ENCODE measurements at places on chromosomes 3 and 15.

DNA sequence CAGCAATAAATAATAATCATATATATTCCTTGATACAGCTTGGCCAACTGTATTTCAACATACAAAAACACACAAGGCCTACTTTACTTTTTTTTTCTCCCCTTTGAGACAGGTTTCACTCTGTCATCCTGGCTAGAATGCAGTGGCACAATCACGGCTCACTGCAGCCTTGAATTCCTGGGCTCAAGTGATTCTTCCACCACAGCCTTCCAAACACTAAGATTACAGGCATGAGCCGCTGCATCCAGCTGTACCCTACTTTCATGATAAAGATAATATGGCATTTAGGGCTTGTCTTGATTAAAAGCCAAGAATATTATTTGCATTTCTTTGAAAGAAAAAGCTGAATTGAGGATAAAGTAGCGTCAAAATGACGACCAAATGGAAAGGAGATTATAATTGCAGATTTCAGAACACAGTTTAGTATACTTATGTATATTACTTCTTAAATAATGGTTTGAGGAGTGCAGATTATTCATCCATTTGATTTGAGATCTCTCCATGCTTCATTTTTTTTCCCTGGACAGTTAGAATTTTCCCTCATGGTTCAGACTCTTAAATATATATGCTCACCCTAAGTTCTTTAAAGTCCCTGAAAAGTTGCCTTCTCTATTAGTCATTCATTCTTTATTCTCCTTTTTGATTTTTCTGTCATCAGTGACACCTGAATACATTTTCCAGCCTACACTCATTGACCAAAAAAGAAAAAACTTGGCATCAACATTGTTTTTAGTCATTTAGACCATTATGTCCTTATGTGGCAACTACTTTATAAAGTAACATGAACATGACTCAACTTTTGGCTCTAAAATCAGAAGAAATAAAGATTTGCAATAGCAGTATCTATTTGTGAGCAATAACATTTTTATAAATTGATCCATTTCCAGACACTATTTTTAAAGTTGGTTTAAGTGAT, 48.5 kb upstream of the MLF1 start:
- H3K36me3 ChIP-seq, result no peaks in the 10 kb centered on the region
- H3K27ac ChIP-seq, result no peak overlapping the region
- no peak overlapping the region for H3K4me3 ChIP-seq
- H3K4me1 ChIP-seq, result no peaks in the 10 kb centered on the region
- no peak for DNase-seq

- H3K36me3 ChIP-seq, result no peaks in the 10 kb centered on the region
- no peak for DNase-seq
- no peaks in the 10 kb centered on the region for H3K27me3 ChIP-seq
- H3K4me1 ChIP-seq, result no peaks in the 10 kb centered on the region
- no peak overlapping the region for H3K4me3 ChIP-seq
Measured at GRCh38 chr3:50661321-50661837, 13.3 kb upstream of the DOCK3 start.

DNA sequence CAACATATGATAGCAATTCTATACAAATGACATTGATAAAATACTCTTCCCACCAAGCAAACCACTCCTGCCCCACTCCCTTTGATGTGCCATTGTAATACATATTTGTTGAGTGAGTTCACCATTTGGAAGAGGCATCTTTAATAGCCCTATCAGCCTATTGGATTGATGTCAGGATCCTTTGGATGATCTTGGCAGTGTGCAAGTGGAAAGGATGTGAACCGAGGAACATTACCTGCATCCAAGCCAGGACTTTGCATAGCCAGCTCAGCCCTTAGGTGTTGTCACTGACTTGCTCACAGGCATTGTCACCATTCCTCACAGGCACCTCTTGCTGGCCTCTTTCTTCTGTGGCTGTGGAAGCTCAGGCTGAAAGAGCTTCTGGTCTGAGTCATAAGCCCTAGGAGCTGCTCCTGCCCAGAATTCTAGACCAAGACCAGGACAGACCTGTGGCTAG, 16.5 kb upstream of the TIMP4 start:
- no peaks in the 10 kb centered on the region for H3K27me3 ChIP-seq
- H3K4me3 ChIP-seq, result no peak overlapping the region
- H3K36me3 ChIP-seq, result no peaks in the 10 kb centered on the region
- no peak overlapping the region for H3K27ac ChIP-seq
- DNase-seq, result no peak

- no peak overlapping the region for H3K4me3 ChIP-seq
- H3K4me1 ChIP-seq, result no peaks in the 10 kb centered on the region
- no peak for DNase-seq
- H3K27me3 ChIP-seq, result peaks cover 3% of the 10 kb centered on the region
Measured at GRCh38 chr3:112884678-112885290, 38.1 kb upstream of the CD200R1L start.

- peaks cover 66% of the 10 kb centered on the region for H3K36me3 ChIP-seq
- no peaks in the 10 kb centered on the region for H3K27me3 ChIP-seq
- no peak overlapping the region for H3K27ac ChIP-seq
- no peak for DNase-seq
- no peak overlapping the region for H3K4me3 ChIP-seq
Measured at GRCh38 chr15:48336940-48337339, 5.7 kb downstream of the DUT start.

- DNase-seq, result no peak
- H3K36me3 ChIP-seq, result no peaks in the 10 kb centered on the region
- H3K27me3 ChIP-seq, result no peaks in the 10 kb centered on the region
- no peak overlapping the region for H3K27ac ChIP-seq
- no peaks in the 10 kb centered on the region for H3K4me1 ChIP-seq
Measured at GRCh38 chr3:54426381-54426780, 304.0 kb downstream of the CACNA2D3 start.

- peak overlapping the region; percentile 96 for H3K27ac ChIP-seq
- peaks cover 7% of the 10 kb centered on the region for H3K4me1 ChIP-seq
- peak; percentile 95 for DNase-seq
Measured at GRCh38 chr15:98647026-98647773, 1.1 kb upstream of the IGF1R start.

- peak; percentile 34 for DNase-seq
- no peak overlapping the region for H3K27ac ChIP-seq
- H3K4me1 ChIP-seq, result no peaks in the 10 kb centered on the region
- no peaks in the 10 kb centered on the region for H3K27me3 ChIP-seq
- H3K36me3 ChIP-seq, result no peaks in the 10 kb centered on the region
Measured at GRCh38 chr15:27797765-27798164, 301.4 kb downstream of the OCA2 start.

- peaks cover 13% of the 10 kb centered on the region for H3K27me3 ChIP-seq
- DNase-seq, result no peak
- H3K4me1 ChIP-seq, result peaks cover 7% of the 10 kb centered on the region
- H3K27ac ChIP-seq, result no peak overlapping the region
- H3K36me3 ChIP-seq, result no peaks in the 10 kb centered on the region
Measured at GRCh38 chr3:46705751-46706552, 4.8 kb downstream of the TMIE start.

GRCh38 chr15:99732751-99733267, 428 bp downstream of the LYSMD4 start:
- peak overlapping the region; percentile 90 for H3K4me3 ChIP-seq
- no peaks in the 10 kb centered on the region for H3K27me3 ChIP-seq

DNA sequence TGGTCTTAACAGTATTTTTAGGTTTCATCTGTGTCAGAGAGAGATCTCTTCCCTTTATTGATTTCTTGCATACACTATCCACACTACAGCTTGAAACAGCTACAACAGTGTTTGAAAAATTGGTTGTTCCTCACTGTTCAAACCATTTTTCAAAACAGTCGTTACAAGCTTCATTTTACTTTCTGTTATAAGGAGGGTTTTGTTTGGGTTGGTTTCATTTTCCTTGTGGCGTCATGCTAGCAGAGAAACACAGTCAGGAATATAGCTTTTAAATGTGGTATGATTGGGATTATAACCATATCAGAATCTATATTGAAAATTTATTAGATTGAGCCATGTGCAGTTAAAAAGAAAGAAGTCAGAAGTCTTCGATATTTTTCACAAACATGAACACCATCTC, 400.6 kb downstream of the ZBTB20 start:
- peak overlapping the region; percentile 78 for H3K27ac ChIP-seq
- no peaks in the 10 kb centered on the region for H3K36me3 ChIP-seq
- no peak for DNase-seq
- H3K4me3 ChIP-seq, result peak overlapping the region; percentile 27

GRCh38 chr15:67605871-67606270, 63.4 kb downstream of the MAP2K5 start:
- no peak for DNase-seq
- no peak overlapping the region for H3K4me3 ChIP-seq
- H3K36me3 ChIP-seq, result peaks cover 18% of the 10 kb centered on the region
- H3K4me1 ChIP-seq, result no peaks in the 10 kb centered on the region
- no peaks in the 10 kb centered on the region for H3K27me3 ChIP-seq
